ENCODE measurements at places on chromosomes 5 and 9. TPM values are rescaled to one million over a fixed set of nuclear protein-coding genes. Genes with fewer than 3 reads are reported as not detected.

DNA sequence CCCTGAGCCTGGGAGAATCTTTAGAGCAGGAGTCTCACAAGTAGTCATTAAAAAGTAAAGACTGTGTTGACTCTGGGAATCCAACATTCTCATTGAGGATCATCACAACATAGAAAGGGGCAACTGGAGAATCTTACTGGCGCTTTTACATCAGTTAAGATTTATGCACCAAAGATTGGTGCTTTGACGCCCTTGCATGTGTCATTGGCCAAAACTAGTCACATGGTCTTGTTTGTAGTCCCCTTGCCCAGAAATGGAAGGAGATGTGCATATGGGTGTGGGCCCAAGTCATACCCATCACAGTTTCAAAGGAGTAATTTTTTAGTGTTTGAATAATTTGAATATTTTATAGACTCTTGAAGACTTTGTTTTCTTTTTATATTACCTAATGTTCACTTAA, 228.2 kb downstream of the PRR16 start:
- DNase-seq, result no peak

- peak; percentile 39 for DNase-seq
Observed at GRCh38 chr9:26324786-26325443, 567.7 kb downstream of the CAAP1 start.

GRCh38 chr9:17865881-17866280, 287.0 kb downstream of the SH3GL2 start:
- no peak for DNase-seq

GRCh38 chr5:90641528-90641927, 82.9 kb downstream of the ADGRV1 start:
- no peak for DNase-seq

The IL33 gene
- 73.9 TPM for total RNA-seq

- DNase-seq, result no peak
Observed at GRCh38 chr5:55517804-55518203, 17.0 kb downstream of the PLPP1 start.

The NCBP1 gene
- total RNA-seq, result 59.6 TPM

DNA sequence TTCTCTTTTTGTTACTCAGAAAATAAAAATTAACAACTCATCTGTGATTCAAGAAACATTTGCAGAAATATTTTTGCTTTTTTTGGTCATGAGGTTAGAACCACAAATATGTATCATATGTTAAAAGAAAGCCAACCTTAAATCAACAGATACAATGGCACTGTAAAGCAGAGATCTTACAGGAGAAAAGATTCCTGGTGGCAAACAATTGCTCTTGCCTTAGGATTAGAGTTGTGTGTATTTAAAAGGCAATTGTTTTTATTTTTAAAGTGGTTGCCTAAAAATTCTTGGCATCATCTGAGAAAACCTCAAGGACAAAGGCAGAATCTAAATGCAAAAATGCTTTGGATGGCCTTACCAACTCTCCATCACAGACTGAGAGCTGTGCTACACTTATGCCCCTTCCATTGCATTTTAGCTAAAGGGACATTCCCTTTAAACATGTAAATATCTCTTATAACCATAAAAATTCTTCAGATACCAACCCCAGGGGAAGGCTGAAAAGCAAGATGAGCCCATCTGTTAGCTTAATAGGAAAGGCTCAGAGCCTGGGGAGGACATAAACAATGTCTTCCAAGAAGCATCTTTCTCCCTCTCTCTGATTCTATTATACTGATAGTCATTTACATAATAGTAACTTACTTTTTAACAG, 100.4 kb downstream of the FAM114A2 start:
- no peak for DNase-seq

- DNase-seq, result no peak
Observed at GRCh38 chr5:10459080-10460055, 17.7 kb downstream of the ROPN1L start.

DNA sequence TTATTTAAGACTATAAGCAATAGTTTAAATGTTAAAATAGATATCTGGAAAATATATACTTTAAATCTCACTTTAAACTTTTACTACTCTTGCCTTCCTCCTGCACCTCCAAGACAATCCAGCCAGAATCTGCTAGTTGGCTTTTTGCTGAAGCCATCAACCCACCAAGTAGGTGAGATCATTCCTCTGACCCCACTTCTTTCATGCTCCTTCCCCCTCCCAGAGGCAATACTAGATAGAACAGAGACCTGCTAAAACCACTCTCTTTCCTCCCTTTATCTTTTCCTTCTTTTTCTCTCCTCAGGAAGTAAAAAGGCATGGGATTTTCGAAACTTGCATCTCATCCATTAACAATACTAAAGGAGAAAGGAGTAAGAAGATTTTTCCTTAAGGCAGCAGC, 30.1 kb upstream of the CAMK4 start:
- DNase-seq, result no peak

DNA sequence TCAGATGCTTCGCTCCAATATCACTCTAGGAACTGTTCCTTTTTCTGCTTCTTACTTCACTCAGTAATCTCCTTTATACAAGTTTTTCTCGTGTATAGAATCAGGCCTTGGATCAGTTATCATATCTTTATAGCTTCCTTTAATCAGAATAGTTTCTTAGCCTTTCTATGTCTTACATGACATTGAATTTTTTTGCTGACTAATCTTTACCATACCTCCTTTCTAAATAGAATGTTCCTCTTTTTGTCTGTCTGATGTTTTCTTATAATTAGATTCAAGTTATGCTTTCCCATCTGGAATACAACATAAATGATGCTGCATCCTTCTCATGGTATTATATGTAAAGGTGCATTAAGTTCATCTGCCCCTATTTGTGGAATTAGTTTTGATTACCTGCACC, 40.2 kb upstream of the TYRP1 start:
- no peak for DNase-seq

The RPL37 gene
- total RNA-seq, result 164 TPM

The SPAG8 gene
- 3.3 TPM for total RNA-seq

DNA sequence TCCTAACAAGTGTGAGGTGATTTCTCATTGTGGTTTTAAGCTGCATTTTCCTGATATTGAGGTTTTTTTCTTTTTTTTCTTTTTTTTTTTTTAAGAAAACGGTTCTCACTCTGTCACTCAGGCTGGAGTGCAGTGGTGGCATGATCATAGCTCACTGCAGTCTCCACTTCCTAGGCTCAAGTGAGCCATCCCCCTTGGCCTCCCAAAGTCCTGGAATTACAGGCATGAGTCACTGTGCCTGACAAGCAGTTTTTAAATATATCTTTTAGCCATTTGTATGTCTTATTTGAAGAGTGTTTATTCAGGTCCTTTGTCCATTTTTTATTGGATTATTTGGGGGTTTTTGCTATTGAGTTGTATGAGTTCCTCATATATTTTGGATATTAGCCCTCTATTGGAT, 53.8 kb downstream of the GCNT1 start:
- peak; percentile 66 for DNase-seq

- DNase-seq, result no peak
Observed at GRCh38 chr9:118721923-118722322, 647.3 kb downstream of the BRINP1 start.

GRCh38 chr5:179258922-179259730, 86.1 kb downstream of the ADAMTS2 start:
- DNase-seq, result peak; percentile 87

DNA sequence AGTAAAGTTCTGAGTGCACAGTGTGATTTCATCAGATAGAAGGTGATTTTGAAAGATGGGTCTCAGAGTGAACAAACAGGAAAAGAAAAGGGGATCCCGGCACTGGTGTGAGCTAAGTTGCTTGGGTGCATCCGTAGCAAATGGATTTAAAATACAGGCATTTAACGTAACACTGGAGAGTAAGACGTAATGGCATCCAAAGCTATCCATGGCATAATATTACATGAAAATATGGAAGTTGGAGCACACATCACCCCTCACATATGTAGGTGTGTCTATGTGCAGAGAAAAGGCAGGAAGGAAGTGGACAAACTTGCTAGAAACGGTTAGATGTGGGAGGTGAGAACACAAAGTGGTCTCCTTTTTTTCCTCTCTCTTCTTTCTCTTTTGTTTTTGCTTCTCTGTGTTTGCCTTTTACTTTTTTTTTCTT, 38.2 kb upstream of the SEMA4D start:
- no peak for DNase-seq

GRCh38 chr5:171598641-171599152, 179.2 kb downstream of the FGF18 start:
- DNase-seq, result no peak

GRCh38 chr5:107393851-107394250, 276.9 kb downstream of the EFNA5 start:
- peak; percentile 39 for DNase-seq

DNA sequence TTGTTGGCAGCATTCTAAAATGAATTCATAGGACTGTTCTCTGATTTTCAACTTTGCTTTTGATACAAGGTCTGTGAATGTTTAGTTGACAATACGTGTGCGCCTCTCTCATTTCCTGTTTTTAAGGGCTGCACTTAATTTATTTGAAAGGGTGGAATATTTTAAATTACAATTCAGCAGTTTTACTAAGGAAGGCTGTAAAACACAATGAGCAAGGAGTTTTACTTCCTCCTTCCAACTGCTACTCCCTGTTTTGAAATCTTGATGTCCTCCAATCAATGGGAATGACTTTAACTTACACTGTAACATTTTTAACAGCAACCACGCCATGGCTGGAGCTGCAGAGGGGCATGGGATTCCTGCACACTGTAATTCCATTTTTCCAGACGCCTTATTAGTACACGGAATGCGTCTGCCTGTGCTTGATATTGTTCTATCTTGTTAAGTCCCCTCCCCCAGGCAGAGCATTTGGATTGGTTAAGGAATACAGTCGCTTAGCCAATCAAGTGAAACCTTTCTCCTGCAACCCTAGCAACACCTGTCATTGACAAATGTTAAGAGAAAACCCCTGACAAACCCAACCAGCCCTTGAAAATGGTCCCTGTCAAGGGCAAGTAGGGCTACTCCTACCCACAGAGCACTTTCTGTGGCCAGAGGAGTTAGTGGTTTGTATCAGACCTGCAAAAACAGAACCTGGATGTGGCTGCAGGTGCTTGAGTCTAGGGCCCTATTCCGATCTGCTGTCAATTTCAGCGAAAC, 12.5 kb upstream of the ZSWIM6 start:
- no peak for DNase-seq

DNA sequence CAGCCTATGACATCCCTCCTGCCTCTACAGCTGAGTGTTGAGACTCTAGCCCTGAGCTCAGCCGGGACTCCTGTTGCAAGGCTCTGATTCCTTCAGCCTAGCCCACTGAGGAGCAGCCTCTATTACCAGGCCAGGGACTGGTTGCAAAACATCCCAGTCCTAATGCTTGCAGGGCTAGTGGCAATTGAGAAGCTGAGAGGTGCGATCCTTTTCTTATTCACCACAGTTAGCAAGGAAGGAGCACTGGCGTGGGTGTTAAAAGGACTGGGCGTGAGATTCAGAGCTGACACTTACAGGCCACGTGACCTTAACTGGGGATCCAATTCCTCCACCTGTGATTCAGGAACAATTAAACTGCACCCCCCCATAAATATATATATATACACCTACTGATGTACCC, 58.8 kb downstream of the GARNL3 start:
- DNase-seq, result no peak

DNA sequence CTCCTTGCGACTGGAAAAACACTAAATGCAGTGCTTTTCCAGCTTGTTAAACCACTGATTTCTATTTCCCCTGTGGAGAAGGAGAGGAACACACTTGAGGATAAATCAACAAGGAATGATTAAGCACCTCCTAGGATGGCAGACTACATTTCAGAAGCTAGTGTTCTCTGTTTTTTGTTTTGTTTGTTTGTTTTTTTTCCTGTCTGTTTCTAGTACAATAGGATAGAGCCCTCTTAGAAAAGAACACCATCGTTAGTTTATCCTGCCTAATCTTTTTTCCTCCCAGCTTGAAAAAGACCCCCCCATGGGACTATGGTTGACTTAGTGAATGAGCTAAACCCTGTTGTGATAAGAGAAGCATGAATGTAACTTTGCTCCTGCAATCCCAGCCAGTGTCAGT, 3.9 kb upstream of the TAL2 start:
- no peak for DNase-seq

DNA sequence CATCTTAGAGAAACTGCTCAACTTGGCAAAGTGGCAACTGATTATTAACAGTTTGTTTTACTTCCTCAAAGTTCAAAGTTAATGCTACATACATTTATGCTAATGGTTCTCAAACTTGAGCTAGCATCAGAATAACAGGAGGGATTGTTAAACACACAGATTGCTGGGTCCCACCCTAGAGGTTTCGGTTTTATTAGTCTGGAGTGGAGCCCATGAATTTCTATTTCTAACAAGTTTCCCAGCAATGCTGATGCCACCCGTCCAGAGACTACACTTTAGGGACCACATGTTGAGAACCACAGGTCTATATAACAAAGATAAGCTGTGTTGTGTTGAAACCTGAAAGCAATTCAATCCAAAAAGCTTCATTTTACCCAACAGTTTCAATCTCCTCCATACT, 95.3 kb downstream of the FBXW11 start:
- DNase-seq, result peak; percentile 19

GRCh38 chr5:93850311-93850710, 108.9 kb upstream of the POU5F2 start:
- DNase-seq, result no peak

- DNase-seq, result peak; percentile 62
Observed at GRCh38 chr5:145946112-145946861, 9.9 kb downstream of the SH3RF2 start.

DNA sequence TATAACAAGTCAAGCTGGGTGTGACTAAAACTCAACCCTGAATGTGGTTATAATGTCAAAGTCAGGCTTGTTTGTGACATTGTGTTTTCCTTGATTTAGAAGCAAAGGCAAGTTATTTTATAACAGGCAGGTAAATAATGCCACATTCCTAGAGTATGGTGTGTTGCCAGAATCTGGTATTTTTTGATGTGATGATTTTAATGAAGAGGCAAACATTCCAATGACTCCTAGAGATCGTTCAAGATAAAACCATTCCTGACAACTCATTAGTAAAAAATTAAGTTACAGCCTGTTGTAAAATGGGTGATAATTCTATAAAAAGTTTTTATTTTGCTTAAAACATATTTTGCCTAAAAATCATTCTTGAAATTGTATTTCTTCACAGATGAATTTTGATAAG, 60.0 kb downstream of the RAB14 start:
- no peak for DNase-seq

- peak; percentile 28 for DNase-seq
Observed at GRCh38 chr5:55935371-55935770, 59.4 kb downstream of the IL6ST start.

The HACD4 gene
- 4.8 TPM for total RNA-seq

GRCh38 chr9:124477648-124478285, 27.5 kb downstream of the ADGRD2 start:
- no peak for DNase-seq

The VCAN gene
- 1,493 TPM for total RNA-seq

All from fibroblast of the aortic adventitia (primary cell).